Stimulated activated CD4-positive, alpha-beta T cell treated with anti-CD3 and anti-CD28 coated beads, Interleukin-1b, Interleukin-23, amount 100 ng/mL, for 4 hours (primary cell): ENCODE measurements at places on chromosomes 4 and X.

DNA sequence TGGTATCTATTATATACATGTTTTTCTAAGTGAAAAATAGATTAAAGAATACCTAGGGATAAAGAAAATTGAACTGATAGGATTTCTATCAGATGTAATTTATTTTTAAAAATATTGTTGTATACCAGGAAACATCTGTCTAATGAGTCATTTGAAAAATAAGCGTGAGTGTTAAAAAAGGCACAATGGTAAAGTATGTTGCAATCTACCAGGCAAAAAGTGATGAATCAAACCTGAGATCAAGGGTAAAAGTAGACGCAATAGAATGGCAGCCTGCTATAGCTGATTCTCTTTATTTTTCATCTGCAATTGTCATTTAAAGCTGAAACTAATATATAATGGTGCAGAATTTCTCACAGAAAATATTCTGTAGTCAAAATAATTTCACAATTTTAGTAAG is 1119.6 kb downstream of the PCDH18 start:
- no peak for DNase-seq

GRCh38 chr4:107243141-107243781 is 207.1 kb upstream of the DKK2 start:
- no peak for DNase-seq

DNA sequence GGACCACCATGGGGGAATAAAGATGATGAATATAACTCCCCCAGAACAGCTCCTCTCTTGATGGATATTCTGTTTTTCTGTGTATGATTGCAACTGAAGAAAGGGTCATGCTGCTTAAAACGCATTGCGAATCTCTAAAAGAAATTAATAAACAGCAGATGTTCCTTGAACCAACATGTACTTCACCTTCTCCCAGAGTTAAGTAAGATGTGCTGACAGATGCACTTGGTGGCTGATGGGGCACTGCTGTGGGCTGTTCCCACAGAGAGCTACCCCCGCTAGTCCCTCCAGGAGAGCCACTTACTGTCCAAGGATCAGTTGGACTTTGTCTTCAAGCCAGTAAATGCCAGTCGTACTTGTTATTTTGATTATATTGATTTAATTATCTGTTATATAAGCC is 26.3 kb upstream of the C4orf54 start:
- no peak for DNase-seq

- DNase-seq: no peak
These were observed 11.9 kb downstream of the BMX start for GRCh38 chrX:15512401-15512965.

- DNase-seq: no peak
These were observed 103.1 kb upstream of the FAM47B start for GRCh38 chrX:34839451-34839850.

DNA sequence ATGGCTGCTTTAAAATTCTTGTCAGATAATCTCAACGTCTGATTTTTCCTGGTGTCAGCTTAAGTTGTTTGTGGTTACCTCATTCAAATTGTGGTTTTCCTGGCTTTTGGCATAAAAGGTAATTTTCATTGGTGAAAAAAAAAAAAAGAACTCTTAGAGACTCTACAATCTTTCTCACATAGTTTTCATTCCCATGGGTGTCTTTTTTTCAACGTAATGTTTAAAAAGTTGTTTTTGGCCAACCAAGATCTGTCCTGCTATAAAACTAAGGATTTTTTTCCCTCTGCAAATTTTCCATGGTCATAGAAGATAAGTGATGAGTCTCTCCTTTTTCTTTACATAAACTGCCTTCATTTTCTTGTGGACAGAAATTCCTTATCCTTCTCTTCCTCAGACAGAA is 28.9 kb upstream of the RPS6KA6 start:
- no peak for DNase-seq

DNA sequence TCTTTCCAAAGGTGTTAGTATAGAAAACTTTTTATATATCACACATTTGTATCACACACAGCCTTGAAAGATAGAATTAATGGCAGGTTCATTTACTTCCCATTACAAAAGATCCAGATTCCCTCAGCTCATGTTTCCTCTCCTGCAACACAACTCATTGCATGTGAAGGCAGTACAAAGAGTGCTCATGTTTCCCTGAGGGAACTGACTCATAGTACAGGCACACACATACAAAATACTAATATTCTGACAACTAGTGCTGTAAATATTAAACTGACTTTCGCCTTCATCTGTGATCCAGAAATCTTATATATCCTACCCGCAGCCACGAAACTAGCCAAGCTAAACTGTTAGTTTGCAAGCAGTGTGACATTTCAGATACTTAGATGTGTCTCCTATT is 819.8 kb upstream of the PCDH7 start:
- DNase-seq: no peak

DNA sequence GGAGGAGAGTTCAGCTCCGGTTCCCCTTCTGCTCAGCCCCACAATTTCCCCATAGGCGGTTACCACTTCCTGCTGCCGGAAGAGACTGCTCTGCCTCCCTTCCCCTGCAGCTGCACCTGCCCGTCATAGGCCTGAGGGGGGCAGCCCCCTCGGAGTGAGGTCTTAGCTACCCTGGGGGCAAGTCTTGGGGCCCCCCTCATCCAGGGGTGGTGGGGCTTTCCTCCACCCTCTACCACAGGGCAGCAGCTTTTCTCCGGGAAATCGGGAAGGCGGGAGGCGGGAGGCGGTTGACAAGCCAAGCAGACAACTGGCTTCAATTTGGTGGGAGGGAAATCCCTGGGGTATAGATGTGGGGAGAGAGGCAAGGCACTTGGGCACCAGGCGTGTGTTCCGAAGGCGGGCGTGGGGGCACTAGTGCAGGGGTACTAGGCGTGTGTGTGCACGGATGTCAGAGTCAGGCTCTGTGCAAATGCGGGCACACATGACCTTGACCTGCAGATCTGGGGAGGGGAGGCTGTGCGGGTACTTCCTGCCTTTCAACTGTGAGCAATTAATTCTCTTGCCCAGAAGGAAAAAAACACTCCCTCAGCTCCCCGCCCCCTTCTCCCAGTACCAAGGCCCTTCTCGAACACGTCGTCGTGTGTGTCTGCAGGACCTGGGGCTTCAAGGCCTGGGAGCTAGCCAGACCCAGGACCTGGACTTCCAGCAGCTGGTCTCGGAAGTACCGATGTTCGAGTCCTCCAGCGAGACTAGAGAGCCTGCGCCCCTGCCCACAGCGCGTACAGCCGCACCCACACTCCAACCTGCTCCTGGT is 1.0 kb upstream of the ARHGAP4 start:
- DNase-seq: peak; percentile 45

GRCh38 chrX:3771766-3772165 is 58.3 kb upstream of the PRKX start:
- no peak for DNase-seq

DNA sequence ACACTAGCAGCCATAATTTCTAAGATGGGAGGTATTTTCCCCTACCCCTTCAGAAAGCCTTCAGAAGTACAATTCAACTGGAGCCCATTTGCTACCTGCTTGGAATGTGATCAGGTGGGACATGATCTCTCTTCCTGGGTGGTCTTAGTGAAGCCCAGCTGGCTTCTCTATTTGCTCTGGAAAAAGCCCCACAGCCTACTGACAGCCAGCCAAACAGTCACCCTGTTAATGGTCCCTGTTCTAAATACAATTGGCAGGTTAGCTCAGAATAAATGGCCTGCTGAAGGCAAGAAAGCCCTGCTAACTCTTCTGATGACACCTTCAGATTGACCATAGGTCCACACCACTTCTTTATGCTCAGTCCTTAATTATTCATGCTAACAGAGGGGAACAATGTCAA is 39.9 kb downstream of the HS6ST2 start:
- DNase-seq: no peak

DNA sequence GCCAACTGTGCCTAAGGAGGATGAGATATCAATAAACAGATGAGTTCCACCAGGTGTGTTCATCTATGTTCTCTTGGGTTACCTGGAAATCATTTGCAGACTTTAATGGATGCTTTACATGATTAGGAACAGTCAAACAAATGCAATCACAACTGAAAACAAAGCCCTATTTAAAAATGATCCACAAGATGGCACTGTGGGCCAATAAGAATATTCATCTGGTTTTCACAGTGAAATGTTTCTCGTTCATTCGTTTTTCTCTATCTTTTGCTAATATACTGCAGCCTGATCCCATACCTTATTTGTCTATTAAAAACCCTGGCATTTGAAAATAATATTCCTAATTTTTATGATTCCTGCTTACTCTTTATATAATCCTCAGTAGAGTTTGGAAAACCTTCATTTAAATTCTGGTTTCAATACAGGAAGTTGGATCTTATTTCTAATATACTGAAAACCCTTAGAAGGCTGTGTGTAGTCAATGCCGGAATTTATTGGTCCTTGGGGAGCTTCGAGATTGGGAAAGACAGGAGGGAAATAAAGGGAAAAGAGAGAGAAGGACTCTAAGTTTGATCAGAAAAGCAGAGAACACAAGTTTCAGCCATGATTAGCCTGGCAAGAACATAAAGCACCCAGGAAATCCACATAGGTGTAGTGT is 63.8 kb upstream of the TAPT1 start:
- no peak for DNase-seq

DNA sequence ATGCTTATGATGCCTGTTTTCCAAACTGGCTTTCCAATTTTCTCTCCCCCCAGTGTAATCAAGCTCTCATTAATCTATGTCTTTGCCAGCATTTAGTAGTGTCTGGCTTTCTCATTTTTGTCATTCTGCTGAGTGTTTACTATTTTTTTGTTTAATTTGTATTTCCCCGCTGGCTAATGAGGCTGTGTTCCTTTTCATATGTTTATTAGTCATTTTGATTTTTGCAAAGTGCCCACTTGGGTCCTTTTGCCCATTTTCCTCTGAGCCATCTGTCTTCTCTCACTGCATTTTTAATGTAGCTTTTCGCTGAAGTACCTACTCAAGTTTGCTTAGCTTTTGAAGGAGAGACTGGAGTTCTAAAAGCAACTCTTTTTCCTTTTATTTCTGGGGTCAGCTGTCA is 14.7 kb downstream of the DCK start:
- DNase-seq: no peak

GRCh38 chrX:42933187-42933586 is 155.2 kb upstream of the PPP1R2C start:
- DNase-seq: no peak

DNA sequence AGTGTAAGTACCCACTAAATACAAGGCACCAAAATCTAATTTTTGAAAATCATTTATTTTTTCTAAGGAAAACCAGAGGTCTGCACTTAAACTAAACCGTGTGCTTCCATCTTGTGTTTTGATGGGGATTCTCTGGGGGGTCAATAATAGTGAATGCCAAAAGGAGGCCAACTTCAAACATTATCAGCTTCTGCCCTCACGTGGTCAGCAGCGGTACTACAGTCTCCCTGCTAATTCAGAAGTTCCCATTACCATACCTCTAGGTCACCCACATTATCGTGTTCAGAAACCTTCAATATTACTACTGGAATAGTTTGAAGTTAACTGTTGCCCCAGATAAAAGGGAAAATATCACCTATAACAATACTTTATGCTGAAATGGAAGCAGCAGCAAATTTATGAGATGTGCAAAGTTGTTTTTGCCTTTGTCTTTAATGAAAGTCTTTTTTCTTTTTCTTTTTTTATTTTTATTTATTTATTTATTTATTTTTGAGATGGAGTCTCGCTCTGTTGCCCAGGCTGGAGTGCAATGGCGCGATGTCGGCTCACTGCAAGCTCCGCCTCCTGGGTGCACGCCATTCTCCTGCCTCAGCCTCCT is 17.3 kb downstream of the CTPS2 start:
- peak; percentile 65 for DNase-seq

GRCh38 chr4:86452422-86452891 is 92.6 kb upstream of the MAPK10 start:
- DNase-seq: no peak

DNA sequence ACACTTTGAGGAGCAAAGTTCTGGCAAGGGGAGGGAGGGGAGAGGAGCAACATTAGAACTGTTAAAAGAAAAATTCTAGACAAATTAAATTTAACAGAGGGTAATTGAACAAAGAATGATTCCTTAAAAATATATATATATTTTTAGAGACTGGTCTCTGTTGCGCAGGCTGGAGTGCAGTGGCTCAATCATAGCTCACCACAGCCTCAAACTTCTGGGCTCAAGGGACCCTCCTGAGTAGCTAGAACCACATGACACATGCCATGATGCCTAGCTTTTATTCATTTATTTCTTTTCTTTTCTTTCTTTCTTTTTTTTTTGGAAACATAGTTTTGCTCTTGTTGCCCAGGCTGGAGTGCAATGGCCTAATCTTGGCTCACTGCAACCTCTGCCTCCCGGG is 19.1 kb upstream of the SPINK2 start:
- no peak for DNase-seq

DNA sequence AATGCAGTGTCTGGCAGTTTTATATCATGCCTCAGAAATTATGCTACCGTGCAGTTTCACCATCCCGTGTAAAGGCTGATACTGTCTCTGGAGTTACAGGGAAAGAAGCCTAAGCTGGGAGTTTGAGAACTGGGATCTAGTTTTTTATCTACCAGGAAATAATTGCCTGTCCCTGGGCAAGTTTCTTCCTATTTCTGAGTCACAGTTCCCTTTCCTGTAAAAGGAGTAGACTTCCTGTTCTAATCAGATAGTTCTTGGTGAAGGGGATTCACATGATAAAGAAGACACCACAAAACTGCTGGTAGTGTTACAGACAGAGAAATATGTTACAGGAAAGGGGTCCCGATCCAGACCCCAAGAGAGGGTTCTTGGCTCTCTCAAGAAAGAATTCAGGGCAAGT is 17.1 kb downstream of the HERC3 start:
- no peak for DNase-seq

DNA sequence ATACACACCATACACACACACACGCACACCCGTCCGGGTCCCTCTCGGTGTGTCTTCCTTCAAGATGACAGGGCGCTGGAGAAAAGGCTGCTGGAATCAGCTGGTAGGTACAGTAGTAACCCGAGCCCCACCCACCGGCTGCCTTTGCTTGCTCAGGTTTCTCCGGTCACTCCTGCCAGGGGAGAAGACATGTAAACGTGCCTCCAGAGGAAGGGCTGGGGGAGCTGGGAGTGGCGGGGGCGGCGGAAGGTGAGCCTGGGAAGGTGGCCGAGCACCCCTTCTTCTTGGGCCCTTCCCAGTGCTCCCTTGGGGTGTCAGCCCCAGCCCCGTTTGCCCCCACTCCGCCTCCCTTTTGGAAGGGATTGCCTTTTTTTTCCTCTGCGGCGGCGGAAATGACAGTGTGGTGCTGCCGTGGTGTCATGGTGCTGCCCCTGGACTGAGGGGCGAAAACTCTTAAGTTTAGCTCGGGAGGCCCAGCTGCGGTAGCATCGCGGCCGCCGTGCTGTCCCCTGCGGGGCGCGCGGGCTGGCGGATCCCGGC is at the start of gene MID2:
Gene MID2 (plus strand): TSS at position 169 of the 540 bp plus-strand sequence. CDS start 561 bp downstream, outside the sequence.
- DNase-seq: peak; percentile 8
